NK-92 treated with Interleukin-12 subunit alpha and Interleukin-12 subunit beta, amount 100 ng/mL, for 24 hours (cell line): ENCODE measurements at places on chromosomes 7 and 10.
A peak's percentile ranks its signal among the peaks of the same experiment; 100 is the strongest.

- DNase-seq: no peak
These were observed 99.0 kb upstream of the EGR2 start for GRCh38 chr10:62915158-62915557.

- DNase-seq: no peak
These were observed 68.0 kb downstream of the GBF1 start for GRCh38 chr10:102313221-102313896.

GRCh38 chr10:62037166-62037831 is 135.8 kb downstream of the ARID5B start:
- no peak for DNase-seq

- no peak for DNase-seq
These were observed 896 bp upstream of the GNG11 start for GRCh38 chr7:93920496-93921182.

- DNase-seq: no peak
These were observed 71.9 kb downstream of the CFAP46 start for GRCh38 chr10:132870426-132870825.

- DNase-seq: no peak
These were observed 5.0 kb downstream of the TWIST1 start for GRCh38 chr7:19112274-19113001.

DNA sequence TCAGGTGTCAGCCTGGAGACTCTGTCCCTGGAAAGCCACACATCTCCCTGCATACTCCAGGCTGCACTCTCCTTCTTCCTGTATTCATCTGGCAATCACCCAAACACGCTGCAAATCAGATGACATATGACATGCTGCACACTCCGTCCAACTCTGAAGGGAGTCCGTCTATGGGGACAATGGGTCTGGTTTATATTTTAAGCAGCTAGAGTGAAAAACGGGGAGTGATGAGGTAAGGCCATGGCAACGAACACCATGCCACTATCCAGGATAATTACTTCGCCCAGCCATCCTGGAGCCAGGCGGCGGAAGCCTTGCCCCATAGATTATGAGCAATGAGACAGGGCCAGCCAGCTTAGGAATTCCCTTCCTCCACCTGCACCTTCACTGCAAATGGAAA is 140.1 kb downstream of the PLXNA4 start:
- no peak for DNase-seq

- no peak for DNase-seq
These were observed 7.6 kb downstream of the IQCE start for GRCh38 chr7:2566348-2566889.

DNA sequence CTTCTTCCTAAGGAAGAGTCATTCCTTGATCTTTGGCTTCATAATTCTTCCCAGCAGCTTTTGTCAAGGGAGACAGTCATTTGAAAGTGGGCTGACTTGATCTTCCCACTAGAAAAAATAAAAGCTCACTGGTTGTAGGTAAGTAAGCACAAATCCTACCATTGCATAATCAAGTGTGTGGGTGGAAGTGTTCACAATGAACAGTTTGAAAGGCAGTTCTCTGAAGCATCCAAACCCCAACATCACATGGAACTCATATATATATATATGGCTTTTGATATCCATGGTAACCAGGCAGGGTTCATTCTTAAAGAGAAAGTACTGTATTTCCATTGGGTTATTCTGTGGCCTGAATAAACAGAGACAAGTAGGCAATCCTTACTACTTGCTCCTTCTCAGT is 51.6 kb downstream of the ARMH3 start:
- DNase-seq: no peak

DNA sequence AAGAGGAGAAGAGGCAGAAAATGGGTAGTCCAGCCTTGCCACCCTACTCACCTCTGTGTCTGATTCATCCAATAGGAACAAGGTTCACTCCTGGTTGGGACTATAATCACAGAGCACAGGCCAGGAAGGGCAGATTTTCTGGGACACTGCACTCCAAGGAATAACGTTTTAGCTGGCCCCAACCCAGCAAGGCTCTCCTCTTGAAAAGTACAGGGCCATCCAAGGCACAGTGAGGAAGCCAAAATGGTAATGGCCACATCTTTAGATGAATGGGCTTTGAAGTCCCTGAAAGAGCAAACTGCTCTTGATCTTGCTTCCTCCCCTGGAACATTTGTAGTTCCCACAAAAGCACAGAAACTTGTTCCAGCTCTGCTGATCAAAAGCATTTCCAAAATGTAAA is 149.4 kb downstream of the GRM3 start:
- DNase-seq: no peak

- DNase-seq: no peak
These were observed 1.3 kb upstream of the PAPSS2 start for GRCh38 chr10:87658321-87658795.

- DNase-seq: no peak
These were observed 1.5 kb downstream of the RET start for GRCh38 chr10:43078175-43078985.

DNA sequence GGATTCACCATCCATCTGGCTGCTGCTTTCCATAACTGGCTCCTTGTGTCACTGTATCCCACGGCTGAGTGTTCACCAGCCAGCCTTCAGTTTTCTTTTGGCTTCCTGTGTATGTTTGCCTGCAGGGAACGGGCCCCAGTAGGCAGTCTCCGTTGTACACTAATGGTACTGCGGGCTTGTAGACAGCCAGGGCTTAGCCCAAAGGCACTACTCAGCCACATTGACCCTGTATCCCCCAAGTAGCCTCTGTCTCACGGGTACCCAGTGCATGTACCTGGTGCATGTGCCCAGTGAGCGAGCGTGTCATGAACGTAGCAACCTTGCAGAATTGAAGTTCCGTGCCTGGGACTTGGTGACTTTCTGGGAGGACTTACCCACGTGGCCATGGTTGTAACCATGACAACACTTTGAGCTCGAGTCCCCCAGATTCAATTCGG is 6.1 kb downstream of the PFKFB3 start:
- no peak for DNase-seq

DNA sequence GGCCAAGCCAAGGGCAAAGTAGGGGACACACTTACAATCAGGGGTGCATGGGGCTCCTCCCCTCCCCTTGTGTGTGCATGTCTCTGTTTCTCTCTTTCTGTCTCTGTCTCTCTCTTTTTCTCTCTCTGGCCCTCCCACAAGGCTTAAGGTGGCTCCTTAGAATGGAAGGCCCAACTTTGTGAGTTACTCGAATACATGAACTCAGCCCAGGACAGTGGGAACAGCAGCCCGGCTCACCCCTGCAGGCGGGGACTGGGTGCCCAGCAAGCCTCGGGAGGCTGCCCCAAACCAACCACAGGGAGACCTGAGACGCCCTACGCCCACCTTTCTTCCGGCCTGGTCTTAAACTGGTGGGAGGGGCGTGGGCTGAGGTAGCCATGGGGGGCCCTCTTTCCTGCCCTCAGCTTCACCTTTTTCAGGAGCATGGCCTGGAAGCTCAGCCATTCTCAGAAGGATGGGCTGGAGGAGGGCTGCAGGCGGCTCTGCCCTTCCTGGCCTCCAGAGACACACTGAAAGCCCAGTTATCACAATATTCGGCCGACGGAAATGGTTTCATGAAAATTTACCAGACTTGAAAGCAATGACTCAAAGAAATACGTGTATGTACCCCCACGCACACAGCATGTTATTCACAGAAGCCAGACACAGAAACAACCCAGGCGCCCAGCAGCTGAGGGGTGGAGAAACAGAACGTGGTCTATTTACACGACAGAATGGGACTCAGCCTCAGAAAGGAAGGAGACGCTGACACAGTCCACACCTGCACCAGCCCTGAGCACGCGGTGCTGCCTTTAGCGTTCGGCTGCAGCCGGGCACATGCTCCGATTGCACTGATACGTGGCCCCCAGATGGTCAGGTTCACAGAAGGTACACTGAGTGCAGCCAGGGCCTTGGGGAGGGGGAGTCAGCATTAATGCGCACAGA is 229.5 kb downstream of the PTPRN2 start:
- DNase-seq: no peak

- no peak for DNase-seq
These were observed 745 bp downstream of the SLC16A9 start for GRCh38 chr10:59708816-59709394.

DNA sequence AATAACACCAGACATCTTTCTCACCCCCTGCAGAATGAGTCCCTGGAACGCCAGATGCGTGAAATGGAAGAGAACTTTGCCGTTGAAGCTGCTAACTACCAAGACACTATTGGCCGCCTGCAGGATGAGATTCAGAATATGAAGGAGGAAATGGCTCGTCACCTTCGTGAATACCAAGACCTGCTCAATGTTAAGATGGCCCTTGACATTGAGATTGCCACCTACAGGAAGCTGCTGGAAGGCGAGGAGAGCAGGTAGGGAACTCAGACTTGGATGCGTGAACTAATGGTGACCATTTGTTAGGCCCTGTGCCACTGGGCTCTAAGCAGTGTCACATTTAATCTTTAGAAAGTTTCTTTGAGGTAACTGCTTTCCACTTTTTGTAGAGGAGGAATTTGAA is 7.1 kb downstream of the VIM start:
- no peak for DNase-seq

- peak; percentile 89 for DNase-seq
These were observed 136.1 kb downstream of the ICA1 start for GRCh38 chr7:8125680-8126444.

DNA sequence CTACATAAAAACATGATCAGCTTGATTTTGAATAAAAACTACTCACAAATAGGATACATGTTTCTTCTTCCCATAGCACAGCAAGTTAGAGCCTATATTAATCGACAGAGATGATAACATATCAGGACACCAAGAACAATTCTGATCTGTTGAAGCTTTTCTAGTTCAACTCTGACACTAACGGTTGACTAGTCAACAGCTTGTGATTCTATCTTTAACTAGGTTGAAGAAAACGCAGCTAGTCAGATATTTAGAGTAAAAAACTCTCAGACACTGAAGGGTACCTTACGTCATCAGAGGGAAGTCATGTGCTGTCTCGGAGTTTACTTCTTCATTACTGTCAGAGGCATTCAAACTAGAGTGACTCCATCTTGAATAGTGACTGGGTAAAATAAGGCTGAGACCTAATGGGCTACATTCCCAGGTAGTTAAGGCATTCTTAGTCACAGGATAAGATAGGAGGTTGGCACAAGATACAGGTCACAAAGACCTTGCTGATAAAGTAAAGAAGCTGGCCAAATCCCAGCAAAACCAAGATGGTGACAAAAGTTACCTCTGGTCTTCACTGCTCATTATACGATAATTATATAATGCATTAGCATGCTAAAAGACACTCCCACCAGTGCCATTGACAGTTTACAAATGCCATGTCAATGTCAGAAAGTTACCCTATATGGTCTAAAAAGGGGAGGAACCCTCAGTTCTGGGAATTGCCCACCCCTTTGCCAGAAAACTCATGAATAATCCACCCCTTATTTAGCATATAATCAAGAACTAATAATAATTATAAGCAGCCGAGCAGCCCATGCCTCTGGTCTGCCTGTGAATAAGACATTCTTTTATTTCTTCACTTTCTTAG is 21.3 kb downstream of the CCDC71L start:
- DNase-seq: no peak

DNA sequence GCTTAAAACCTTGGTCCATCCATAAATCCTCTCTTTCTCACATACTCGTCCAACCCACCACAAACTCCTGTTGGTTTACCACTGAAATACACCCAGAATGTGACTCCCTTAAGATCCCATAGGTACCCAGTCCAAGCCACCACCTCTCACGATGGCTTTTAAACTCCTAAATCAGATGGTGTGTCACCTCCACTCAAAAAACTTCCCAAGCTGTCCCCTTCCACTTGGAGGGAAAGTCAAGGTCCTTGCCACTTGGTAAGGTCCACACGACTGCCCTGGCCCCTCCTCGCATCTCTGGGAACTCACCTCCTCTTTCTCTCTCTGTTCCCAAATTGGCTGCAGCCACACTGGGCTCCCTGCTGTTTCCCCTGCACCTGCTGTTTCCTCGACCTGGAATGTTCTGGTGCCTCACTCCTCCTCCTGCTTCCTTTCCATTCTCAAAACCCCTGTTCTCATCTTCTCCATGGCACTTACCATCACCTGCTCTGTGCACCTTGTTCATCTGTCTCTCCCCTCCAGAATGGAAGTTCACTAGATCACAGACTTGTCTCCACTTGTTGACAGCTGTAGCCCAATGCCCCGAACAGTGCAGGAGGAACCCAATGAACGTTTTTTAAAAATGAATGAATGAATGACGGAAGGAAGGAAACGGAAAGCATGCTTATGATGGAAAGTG is 23.0 kb downstream of the ZFAND2A start:
- DNase-seq: no peak

DNA sequence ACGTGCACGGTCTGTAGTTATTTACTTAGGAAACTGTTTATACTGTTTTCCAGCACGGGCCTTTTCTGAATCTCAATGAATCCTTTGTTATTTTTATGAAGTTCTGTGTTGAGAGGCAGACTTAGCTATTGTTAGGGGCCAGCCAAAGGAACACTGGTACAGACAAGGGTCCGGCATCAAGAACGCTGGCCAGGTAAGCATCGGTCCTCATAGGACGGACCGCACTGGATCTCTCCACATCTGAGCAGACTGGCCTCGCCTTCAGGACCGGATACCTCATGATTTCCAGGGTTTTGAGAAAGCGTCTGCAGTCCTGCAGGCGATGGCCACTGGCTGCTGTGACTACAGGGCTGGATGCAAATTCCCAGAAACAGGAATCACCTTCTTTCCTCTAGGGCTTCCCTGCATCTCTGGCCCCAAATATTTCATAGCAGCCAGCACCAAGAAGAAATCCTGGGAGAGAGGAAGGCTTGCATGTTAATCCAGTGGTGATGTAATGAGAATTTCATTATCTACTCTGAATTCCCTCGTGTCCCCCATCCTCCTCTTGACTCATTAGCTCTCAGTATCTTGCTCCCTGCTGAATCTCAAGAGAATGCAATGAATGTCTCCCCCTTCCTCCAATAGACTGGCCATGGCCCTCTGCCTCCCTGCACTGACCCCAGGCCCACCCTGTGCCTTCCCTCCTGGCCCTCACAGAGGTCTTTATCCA is 325.4 kb upstream of the NPVF start:
- DNase-seq: no peak

DNA sequence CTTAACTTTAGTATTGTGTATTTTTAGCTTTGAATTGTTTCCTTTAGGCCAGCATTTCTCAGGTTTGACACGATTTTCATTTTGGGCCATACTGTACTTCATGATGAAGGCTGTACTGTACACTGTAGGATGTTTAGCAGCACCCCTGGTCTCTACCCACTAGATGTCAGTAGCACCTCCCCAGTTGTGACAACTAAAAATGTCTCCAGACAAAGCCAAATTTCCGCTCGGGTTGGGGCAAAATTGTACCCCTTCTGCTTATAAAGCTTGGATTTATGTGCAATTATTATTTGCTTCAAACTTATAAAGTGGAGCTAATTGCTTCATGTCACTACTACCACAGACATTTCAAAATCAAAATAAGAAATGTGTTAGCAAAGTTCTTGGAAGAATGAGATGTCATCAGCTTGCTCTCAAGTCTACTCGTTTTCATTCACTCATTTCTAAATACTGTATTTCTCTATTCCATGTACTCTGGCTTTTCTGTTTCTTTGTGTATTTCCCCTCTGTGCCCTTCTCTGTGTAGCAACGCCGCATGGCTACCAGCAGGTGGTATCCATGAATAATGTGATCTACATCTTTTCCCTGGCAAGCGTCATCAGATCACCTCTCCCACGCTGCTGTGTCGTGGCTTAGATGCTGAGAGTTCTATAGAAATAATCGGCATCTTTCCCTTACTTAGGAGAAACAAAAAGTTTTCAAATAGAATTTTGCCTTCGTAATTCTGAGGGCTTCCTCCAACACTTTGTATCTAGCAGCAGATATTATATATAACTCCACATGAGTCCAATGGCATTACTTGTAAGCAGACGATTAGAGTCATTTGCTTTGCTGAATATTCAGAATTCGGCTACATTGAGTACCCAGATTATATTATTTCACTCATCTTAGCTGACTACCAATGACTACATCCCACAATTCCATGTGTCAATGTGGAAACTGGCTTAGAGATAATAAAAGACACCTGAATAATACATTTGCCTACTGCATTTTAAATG is 47.8 kb upstream of the CALCR start:
- no peak for DNase-seq
